Upper lobe of right lung (tissue), 1 donor: ENCODE measurements at places on chromosomes 6 and 20.

GRCh38 chr6:21045135-21045700, 511.0 kb downstream of the CDKAL1 start:
- H3K4me3 ChIP-seq = no peak overlapping the region
- no peaks in the 10 kb centered on the region for H3K27me3 ChIP-seq
- no peak overlapping the region for H3K27ac ChIP-seq
- no peaks in the 10 kb centered on the region for H3K4me1 ChIP-seq
- H3K36me3 ChIP-seq = no peaks in the 10 kb centered on the region

GRCh38 chr20:4546786-4547185, 174.9 kb upstream of the PRND start:
- no peaks in the 10 kb centered on the region for H3K4me1 ChIP-seq
- no peak overlapping the region for H3K4me3 ChIP-seq

DNA sequence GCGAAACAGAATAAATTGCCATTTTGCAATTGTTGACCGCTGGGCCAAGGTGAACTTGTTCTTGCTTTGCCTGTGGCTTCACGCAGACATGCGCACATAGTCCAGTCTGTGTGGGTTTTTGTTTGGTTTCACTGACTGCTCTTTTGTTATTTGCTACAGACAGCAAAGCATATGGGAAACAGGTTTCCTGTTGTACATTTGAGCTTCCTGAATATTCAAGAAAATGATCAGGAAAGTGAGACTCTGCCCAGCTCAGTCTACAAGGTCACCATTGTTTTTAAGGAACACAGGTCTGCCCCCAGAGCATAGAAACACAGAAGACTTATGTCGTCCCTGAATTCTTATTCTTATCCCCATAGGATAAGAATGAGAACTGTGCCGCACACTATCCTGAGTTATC, 55.6 kb downstream of the SASH1 start:
- DNase-seq = no peak
- no peaks in the 10 kb centered on the region for H3K36me3 ChIP-seq
- H3K4me3 ChIP-seq = no peak overlapping the region

DNA sequence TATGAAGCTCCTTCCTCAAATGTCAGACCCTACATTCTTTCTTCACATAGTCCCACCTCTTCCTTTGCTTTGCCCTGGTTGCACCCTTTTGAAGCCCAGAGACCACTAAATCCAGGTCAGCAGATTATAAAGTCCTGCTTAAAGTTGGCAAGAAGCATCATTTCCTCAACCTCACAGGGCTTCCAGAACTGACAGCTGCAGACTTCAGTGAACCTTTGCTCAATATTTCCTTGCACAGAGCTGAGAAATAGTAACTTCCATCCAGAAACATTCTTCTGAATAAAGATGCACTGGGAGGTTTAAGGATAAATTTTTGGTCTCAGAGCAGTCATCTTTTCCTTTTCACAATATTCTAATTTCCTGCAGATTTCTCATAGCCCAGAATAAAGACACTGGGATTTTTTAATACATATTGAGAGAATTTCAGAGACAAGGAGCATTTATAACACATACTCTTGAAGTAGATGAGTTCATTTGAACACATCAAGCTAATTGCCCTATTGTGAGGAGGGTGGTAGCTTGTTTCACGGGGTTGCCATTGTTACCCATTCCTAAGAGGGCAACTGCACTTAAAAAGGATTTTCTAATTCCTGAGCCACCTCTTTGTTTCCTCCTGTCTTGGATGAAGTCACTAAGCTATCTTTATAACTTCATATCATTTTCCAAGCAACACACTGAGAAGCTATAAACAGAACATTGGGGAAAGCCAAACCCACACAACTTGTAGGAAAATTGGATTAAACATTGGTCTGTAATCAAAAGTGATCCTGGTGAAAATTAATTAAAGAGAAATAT, 150.2 kb upstream of the PLN start:
- H3K27ac ChIP-seq = no peak overlapping the region
- no peaks in the 10 kb centered on the region for H3K36me3 ChIP-seq
- H3K4me1 ChIP-seq = no peaks in the 10 kb centered on the region
- DNase-seq = no peak
- no peak overlapping the region for H3K4me3 ChIP-seq
- no peaks in the 10 kb centered on the region for H3K27me3 ChIP-seq

DNA sequence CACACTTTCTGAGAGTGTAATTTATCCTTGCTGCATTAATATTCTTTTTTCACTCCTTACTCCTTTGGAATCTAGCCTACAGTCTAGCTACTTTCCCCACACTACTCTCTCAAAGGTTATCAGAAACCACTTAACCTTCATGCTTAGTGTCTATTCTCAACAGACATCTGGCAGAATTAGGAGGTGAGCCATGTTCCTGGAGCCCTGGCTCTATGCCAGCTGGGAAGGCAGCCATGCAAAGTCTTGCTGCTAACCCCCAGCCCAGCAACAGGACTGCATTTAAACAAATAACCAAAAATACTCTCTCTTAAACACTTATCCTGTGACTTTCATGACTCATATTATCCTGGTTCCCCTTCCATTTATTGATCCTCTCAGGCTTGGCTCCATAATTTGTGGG, 260.2 kb downstream of the BCKDHB start:
- H3K4me1 ChIP-seq = no peaks in the 10 kb centered on the region
- no peaks in the 10 kb centered on the region for H3K36me3 ChIP-seq
- DNase-seq = no peak
- no peak overlapping the region for H3K4me3 ChIP-seq
- H3K27me3 ChIP-seq = no peaks in the 10 kb centered on the region
- H3K27ac ChIP-seq = no peak overlapping the region

DNA sequence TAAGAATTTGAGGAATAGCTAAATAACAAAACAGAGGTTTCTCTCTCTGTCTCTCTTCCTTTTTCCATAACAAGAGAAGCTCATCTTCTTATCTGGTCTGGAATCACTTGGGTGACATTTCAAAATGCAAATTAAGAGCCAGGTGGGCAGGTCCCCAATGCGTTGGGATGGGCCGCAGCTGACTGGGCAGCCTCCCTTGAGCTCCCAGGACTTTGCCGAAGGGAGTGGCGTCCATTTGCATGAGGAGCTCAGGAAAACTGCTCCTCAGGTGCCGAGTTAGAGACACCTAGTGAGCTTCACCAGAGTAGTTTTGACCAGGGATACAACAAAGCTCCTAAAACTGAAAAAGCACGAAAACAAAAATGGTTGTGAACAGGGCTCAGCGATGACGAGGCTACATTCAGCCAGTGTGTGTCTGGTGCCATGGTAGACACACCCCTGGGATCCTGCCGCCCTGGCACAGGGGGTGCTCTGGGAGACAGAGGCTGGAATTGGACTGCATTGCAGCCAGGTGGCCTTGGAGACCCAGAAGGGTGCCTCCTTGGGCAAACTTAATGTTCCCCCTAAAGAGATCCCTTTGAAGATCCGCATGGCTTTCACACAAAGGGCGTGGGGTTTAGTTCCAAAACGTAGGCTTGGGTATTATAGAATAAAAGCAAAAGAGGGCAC, 13.5 kb upstream of the SERPINB6 start:
- peaks cover 35% of the 10 kb centered on the region for H3K4me1 ChIP-seq
- no peaks in the 10 kb centered on the region for H3K27me3 ChIP-seq
- no peak overlapping the region for H3K27ac ChIP-seq
- no peaks in the 10 kb centered on the region for H3K36me3 ChIP-seq
- no peak overlapping the region for H3K4me3 ChIP-seq

GRCh38 chr6:68726337-68726736, 91.3 kb downstream of the ADGRB3 start:
- H3K4me3 ChIP-seq = no peak overlapping the region
- no peak overlapping the region for H3K27ac ChIP-seq
- DNase-seq = no peak
- no peaks in the 10 kb centered on the region for H3K36me3 ChIP-seq

- H3K4me1 ChIP-seq = no peaks in the 10 kb centered on the region
- no peaks in the 10 kb centered on the region for H3K27me3 ChIP-seq
- H3K27ac ChIP-seq = no peak overlapping the region
- no peak overlapping the region for H3K4me3 ChIP-seq
Measured at GRCh38 chr6:73803562-73804241, 107.7 kb downstream of the CD109 start.

GRCh38 chr20:34872622-34873224, at the start of gene GGT7:
TSS of gene GGT7 (minus strand) at chr20:34872856. CDS start at chr20:34872815, 41 bp downstream.
- peaks cover 35% of the 10 kb centered on the region for H3K4me1 ChIP-seq
- peak within 1 kb of the TSS; percentile 65 for H3K27ac ChIP-seq
- peak; percentile 93 for DNase-seq
- peak within 1 kb of the TSS; percentile 77 for H3K4me3 ChIP-seq

DNA sequence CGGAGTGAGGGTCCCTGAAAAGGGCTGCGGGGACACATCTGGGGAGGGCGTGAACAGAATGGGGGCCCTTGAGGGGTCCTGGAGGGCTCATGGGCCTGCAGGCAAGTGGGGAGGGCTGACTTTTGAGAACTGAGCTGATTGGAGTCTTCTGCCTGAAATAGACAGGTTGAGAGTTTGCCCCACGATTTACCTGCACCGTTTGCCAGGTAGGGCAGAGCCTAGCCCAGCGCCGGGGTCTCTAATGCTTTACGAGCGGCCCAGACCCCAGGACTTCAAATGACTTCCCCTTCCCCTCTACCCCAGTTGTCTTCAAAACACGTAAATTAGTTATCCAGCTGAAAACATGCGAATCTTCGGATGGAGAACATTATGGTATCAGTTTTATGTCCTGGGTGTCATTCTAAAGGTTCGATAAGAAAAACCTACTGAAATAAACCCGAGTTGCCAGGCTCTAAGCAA, 1.3 kb downstream of the PLCB1 start:
- peak overlapping the region; percentile 57 for H3K4me3 ChIP-seq
- H3K4me1 ChIP-seq = peaks cover 15% of the 10 kb centered on the region
- no peak overlapping the region for H3K27ac ChIP-seq
- H3K36me3 ChIP-seq = no peaks in the 10 kb centered on the region

- no peaks in the 10 kb centered on the region for H3K27me3 ChIP-seq
- no peaks in the 10 kb centered on the region for H3K36me3 ChIP-seq
- H3K4me3 ChIP-seq = no peak overlapping the region
- no peak overlapping the region for H3K27ac ChIP-seq
- DNase-seq = no peak
- H3K4me1 ChIP-seq = peaks cover 8% of the 10 kb centered on the region
Measured at GRCh38 chr6:18360188-18360587, 27.0 kb upstream of the RNF144B start.

DNA sequence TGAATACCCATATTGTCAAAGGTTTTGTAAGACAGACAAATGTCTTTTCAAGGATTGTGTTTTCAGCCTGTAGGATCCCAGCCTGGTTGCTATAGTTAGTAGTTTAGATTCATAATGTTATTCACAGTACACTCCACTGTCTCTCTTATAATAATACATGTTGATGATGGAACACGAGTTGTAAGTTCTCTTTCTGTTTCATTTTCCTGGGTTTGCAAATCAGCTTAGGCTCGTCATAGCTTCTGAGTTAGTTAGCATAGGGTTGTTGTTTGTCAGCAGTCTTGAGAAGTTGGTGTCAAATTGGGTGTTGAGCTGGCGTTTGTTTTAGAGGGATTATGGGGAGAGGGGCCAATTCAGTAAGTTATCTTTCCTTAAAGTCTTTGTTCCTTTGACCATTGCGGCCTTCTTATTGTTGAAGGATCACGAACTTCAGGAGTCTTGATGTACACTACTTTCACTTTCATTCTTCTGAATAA, 45.8 kb downstream of the QKI start:
- no peak for DNase-seq
- H3K36me3 ChIP-seq = no peaks in the 10 kb centered on the region
- peaks cover 37% of the 10 kb centered on the region for H3K4me1 ChIP-seq
- peak overlapping the region; percentile 43 for H3K4me3 ChIP-seq
- no peaks in the 10 kb centered on the region for H3K27me3 ChIP-seq

- H3K4me1 ChIP-seq = no peaks in the 10 kb centered on the region
- H3K4me3 ChIP-seq = no peak overlapping the region
- H3K27me3 ChIP-seq = no peaks in the 10 kb centered on the region
- peak; percentile 68 for DNase-seq
Measured at GRCh38 chr6:358432-358831, 33.1 kb upstream of the IRF4 start.

DNA sequence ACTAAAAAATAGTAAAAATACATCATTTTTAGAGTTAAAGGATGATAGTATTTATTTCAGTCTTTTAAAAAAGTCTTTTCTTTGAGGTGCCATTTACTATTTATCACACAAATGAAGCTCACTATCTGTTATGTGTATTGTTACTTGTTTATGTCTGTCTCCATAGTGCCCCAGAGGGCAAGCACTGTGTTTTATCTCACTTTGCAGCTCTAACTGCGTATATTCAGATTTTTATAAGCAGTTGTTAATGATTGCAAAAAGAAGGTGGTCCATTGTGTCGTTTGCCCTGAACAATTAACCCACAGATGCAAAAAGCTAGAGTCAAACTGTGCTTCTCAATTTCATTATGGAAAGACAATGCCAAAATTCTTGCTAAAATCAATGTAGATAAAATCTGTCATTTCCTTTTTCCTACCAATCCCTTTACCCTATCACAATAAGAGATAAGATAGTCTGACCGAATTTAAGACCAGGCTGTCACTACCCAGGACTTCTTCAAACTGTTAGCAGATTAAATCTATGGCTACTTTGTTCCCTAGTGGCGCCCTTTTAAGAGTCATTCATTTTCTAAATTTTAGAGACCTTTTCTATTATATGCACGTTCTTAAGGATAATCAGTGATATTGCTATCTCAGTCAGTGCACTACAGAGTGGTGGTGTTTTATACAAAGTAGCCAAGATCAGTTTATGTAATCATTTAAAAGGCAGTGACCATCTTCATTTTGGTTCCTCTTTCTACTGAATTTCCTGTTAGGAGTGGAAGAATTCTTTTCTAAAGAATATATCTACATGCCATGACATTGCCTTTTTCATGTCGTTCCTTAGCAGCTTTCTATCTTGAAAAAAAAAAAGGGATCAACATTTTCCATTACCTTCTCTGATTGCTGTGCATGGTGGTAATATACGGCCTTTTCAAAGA, 133.1 kb upstream of the PRDM1 start:
- H3K27me3 ChIP-seq = no peaks in the 10 kb centered on the region
- no peak overlapping the region for H3K4me3 ChIP-seq
- H3K4me1 ChIP-seq = no peaks in the 10 kb centered on the region
- H3K36me3 ChIP-seq = no peaks in the 10 kb centered on the region
- H3K27ac ChIP-seq = no peak overlapping the region
- DNase-seq = no peak

GRCh38 chr6:169293196-169293595, 39.5 kb upstream of the THBS2 start:
- H3K36me3 ChIP-seq = no peaks in the 10 kb centered on the region
- H3K4me3 ChIP-seq = no peak overlapping the region
- no peak for DNase-seq
- no peak overlapping the region for H3K27ac ChIP-seq
- no peaks in the 10 kb centered on the region for H3K4me1 ChIP-seq
- no peaks in the 10 kb centered on the region for H3K27me3 ChIP-seq
